H4 (cell line): ENCODE measurements at places on chromosomes 3 and 15. TPM values are rescaled to one million over a fixed set of nuclear protein-coding genes. Genes with fewer than 3 reads are reported as not detected.

- no peak for DNase-seq
Measured at GRCh38 chr15:60096157-60096556, 92.0 kb downstream of the FOXB1 start.

DNA sequence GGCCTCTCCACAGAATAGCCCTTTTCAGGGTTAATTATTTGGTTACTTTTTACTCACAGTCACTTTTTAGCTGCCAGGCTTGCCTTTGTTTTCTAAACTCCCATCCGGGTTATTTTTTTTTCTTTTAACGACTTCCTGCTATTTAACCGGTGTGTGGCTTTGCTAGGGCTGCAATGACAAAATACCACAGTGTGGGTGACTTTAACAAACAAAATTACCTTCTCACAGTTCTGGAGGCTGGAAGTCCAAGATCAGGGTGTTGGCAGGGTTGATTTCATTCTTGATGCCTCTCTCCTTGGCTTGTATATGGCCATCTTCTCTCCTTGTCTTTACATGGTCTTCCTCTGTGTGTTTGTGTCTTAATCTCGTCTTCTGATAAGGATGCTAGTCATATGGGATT is 91.5 kb downstream of the IL1RAP start:
- DNase-seq: no peak

GRCh38 chr15:89812011-89812846 is 2.4 kb downstream of the ANPEP start:
- no peak for DNase-seq

- no peak for DNase-seq
Measured at GRCh38 chr3:183481582-183481981, 53.2 kb upstream of the MCF2L2 start.

GRCh38 chr3:133692759-133693158 is 31.0 kb upstream of the TOPBP1 start:
- DNase-seq: peak; percentile 2

The SLC2A2 gene
- not detected in 2 replicates for total RNA-seq

DNA sequence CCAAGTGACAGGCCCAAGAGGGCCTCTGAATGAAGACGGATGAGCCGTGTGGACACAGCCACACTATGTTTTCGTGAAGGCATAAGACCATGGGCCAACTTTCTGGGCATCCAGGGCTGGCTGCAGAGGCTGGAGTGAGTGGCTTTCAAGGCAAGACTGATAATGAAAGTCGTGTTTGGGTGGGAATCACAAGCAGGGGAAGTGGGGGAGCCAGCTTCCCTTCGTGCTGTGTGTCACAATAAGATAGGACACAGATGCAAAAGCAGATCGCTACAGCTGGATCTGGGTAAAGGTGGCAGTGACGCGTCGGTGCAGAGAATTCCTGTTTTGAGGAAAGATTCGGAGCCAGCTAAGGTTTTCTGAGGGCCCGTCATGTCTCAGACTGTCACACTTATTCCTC is 309.8 kb upstream of the CTDSPL start:
- DNase-seq: no peak

- DNase-seq: no peak
Measured at GRCh38 chr3:125005222-125005621, 50.6 kb downstream of the HEG1 start.

The ABCF3 gene
- 18.5 and 36.8 TPM in 2 replicates for total RNA-seq

DNA sequence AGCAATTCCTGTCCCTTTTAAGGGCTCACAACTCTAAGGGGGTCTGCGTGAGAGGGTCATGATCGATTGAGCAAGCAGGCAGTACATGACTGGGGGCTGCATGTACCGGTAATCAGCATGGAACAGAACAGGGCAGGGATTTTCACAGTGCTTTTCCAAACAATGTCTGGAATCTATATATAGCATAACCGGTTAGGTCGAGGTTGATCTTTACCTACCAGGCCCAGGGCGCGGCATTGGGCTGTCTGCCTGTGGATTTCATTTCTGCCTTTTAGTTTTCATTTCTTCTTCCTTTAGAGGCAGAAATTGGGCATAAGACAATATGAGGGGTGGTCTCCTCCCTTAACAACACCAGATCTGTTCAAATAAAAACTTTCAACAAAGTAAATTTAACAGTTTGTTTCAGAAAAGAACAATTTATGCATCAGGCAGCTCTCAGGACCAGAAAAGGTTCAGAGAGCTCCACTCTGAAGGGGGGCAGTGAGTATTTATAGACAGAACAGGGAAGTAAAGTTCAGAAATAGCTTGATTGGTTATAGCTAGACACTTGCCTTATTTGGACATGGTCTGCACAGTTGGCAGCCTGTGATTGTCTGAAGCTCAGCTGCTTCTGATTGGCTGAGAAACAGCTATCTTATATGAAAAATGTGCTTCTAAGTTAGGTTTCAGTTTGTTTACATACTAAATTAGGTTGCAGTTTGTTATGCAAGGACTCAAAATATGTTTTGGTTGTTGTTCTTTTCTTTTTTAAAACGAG is 17.2 kb upstream of the B4GALT4 start:
- DNase-seq: peak; percentile 64

The CP gene
- total RNA-seq: 2.6 and 3.4 TPM in 2 replicates

The PLCB2 gene
- total RNA-seq: 1.6 and 2.4 TPM in 2 replicates

The CNOT10 gene
- 13.4 and 20.3 TPM in 2 replicates for total RNA-seq

- DNase-seq: no peak
Measured at GRCh38 chr3:127209840-127210653, 17.1 kb downstream of the PRR23E start.

GRCh38 chr3:140924097-140924873 is 17.4 kb upstream of the SLC25A36 start:
- DNase-seq: no peak

GRCh38 chr15:48617619-48618018 is 27.9 kb downstream of the FBN1 start:
- peak; percentile 30 for DNase-seq

The C2CD4A gene
- total RNA-seq: not detected in 2 replicates

The SUMF1 gene
- 39.7 and 45.4 TPM in 2 replicates for total RNA-seq

DNA sequence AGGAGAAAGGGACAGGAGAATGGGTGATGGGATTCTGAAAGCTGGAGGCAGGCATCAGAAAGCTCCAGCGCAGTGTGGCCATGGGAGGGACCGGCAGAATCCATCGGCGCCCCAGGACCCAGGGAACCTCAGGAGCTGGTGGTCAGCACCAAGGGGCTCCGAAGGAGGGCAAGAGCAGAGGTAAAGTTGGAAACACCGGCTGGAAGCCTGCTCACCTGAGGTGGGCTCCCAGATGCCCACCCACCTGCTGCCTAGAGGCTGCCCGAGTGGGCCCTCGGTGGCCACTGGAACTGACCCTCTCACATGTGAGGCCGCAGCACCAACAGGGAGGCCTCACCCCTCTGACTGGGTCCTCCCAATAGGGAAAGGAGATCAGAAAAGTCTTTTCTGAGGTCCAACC is 10.3 kb upstream of the ZXDC start:
- no peak for DNase-seq
